NCI-H1105 (cell line): ENCODE measurements at places on chromosomes 2 and 18.

- no peak for DNase-seq
These were observed 14.7 kb upstream of the EPG5 start for GRCh38 chr18:45981821-45982220.

- DNase-seq, result peak; percentile 10
These were observed 255.9 kb downstream of the TXNL1 start for GRCh38 chr18:56382541-56382940.

DNA sequence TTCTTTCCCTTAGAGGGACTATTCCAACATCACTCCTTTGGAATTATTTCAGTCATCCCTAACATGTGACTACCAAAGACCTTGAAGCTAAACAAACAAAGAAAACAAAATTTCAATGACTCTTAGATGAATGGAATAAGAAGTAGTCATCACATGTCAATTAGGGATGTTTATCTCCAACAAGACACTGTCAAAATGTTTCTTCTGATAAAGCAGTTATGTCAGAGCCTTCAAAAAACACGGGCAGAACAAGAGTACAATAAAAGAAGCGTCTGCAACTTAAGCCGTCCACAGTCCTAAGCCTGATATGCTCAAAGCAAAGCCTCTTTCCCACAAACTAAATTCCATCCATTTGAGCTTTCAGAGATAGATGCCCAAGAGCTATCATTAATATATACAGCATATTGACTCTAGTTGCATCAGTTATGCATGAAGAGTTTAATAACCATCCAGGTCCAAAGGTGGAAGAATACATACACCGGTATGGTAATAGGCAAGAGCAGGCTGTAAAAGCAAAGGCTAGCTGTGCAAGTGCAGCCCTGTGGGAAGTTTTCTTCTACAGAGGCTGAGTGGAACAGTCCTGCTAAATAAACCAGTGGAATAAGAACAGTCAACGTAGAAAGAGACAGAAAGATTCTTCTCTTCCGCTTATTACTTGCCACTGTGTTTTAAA, 98.1 kb downstream of the ICA1L start:
- DNase-seq, result no peak

- DNase-seq, result no peak
These were observed 49.5 kb downstream of the IKZF2 start for GRCh38 chr2:213101692-213102460.

DNA sequence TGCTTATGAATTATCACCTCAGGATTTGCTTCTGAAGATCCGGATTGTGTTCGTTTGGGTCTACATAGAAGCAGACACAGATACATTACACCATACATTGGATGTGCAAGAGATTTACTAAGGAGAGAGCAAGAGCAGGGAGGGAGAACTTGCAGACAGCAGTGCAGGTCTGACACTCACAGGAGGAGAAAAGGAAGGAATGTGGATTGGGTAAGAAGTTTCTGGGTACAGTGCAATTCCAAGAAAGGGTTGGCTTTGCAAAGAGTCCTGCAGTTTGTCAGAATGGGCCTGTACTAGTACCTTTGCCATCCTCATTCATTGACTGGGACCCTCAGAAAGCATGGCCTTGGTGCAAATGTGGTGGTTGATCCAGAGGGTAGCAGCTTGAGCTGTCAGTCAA, 4.8 kb upstream of the THOC1 start:
- DNase-seq, result no peak

DNA sequence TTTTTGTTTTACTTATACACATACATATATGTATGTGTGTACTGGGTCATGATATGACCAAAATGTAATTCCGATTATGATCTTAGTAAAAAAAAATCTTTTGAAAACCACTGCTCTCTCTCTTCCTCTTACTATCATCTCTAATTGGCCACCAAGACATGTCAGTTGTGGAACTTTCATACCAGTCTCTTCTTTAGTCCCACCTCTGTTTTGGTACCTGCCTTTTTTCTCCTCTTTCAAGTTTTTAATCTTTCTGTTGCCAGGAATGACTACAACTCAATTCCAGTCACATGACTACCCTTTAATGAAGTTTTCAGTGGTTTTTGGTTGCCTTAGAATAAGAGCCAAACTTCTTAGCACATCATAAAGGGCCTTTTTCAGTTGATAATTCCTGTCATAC, 17.1 kb downstream of the RBM44 start:
- no peak for DNase-seq

DNA sequence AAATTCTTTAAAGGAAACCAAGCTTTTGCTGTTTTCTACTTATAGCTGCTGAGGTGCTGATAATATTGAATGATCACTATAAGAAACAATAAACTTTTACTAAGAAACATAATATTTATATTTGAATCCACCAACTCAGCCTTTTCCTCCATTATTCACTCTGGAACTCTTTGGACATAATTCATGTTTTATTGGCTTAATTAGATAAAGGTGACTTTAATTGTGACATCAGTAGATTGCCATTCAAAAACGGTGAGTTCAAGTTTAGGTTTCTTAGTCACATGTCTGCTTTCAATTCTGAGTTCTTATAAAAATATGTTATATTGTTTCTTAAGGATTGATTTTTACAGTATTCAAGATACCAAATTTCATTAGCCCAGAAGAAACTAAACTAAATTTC, 24.0 kb downstream of the CCDC85A start:
- DNase-seq, result no peak

GRCh38 chr2:157244691-157245090, 12.8 kb upstream of the GALNT5 start:
- no peak for DNase-seq

GRCh38 chr2:75155115-75155514, 44.2 kb downstream of the TACR1 start:
- no peak for DNase-seq

GRCh38 chr2:105103481-105103880, 65.6 kb downstream of the MRPS9 start:
- DNase-seq, result no peak

DNA sequence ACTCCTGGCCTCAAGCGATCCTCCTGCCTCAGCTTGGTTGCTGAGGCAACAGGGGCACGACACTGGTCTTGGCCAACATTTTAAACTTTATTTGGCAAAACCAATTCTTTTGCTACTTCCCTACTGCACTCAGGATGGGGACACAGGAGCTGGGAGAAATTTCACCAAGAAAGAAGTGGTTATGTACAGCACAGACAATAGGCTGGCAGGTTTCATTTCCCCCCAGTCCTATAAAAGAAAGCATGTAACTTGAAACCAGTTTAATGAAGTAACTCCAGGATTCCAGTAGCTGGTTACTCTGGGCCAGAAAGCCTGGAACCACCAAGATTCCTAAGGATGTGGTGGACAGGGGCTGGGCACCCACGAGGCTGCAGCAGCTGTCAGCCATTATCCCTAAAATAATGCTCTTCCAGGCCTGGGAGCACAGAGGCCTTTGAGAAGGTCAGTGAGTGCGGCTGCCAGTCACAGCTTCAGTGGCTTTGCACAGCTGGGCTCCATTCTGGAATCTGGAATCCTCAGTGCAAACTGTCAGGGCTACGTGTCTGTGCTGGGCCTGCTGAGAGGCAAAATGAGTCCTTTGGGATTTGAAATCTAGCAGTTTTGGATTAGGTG, 142.3 kb upstream of the ITGA6 start:
- no peak for DNase-seq

- no peak for DNase-seq
These were observed 178.8 kb upstream of the HS6ST1 start for GRCh38 chr2:128497461-128497860.

DNA sequence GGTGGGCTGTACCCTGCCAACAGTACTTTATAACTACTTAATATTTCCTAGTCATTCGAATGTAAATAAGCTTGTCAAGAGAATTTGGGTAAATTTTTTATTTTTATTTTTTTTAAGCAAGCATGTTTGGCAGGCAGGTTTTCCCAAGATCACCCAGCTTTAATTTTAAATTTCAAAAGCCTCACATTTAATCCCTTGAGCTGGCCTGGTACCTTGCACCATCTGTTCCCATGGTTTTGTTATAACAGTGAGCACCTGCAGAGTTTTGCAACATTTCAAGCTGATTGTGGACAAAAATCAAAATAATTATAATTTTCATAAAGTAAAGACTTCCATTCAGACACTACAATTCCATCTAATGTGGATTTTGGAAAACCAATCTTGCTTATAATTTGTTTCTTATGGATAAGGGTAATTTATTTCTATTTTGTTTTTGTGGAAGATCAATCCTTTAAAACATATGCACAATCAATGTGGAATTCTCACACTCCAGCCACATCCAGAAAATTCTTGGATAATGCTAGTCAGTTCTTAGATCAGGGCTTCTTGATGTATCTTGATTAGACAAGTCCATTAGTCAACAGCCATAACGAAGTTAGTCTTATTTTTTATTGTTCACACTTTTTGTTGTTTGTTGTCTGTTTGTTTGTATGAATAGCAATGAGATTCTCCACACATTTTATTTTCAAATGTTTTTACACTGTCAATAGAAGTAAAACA, 689.3 kb downstream of the NR4A2 start:
- no peak for DNase-seq

GRCh38 chr2:51420511-51420910, 388.6 kb upstream of the NRXN1 start:
- no peak for DNase-seq

DNA sequence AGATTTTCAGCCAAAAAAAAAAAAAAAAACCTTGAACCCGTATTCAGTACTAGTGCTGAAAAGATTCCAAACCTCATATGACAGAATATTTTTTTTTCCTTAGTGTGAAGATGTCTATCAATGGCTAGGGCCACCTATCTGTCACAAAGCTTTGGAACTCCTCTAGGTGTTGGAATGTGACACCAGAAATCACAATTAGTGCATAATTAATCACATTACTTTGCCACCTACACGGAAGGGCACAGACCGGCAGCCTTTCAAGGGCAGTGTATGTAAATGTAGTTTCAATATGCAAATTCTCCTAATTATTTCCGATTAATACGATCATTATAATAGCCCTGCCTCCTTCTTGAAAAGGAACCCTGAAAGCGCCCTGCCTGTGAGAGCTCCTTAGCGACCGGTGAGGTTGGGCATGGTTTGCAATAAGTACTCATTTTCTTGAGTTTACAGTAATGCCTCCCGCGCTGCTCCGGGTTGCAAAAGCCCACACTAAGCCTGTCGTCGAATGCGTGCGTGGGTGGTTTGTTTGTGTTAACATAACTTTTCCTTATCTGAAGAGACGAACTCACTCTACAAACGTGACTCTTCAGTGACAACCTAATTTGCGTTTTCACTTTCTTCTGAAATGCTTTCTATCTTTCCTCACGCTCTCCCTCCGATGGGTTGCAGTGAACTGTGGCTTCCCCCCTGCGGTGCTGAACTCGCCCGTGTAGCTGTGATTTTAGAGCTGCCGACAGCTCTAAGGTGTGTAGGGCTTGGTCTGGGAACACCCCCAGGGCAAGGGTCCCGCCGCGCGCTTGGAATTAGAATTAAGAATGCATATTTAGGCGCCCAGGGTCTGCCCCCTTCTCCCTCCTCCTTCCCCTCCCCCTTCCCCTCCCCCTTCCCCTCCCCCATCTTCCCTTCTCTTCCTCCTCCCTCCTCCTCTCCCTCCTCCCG, 765 bp upstream of the ID2 start:
- DNase-seq, result peak; percentile 75

GRCh38 chr2:105489168-105489878, 90.5 kb upstream of the FHL2 start:
- no peak for DNase-seq

- DNase-seq, result no peak
These were observed 72.5 kb downstream of the SH3BP4 start for GRCh38 chr2:235024191-235024860.

- DNase-seq, result no peak
These were observed 41.1 kb upstream of the GALNT5 start for GRCh38 chr2:157216286-157216965.

- no peak for DNase-seq
These were observed 10.0 kb upstream of the ZNF396 start for GRCh38 chr18:35387152-35387571.

DNA sequence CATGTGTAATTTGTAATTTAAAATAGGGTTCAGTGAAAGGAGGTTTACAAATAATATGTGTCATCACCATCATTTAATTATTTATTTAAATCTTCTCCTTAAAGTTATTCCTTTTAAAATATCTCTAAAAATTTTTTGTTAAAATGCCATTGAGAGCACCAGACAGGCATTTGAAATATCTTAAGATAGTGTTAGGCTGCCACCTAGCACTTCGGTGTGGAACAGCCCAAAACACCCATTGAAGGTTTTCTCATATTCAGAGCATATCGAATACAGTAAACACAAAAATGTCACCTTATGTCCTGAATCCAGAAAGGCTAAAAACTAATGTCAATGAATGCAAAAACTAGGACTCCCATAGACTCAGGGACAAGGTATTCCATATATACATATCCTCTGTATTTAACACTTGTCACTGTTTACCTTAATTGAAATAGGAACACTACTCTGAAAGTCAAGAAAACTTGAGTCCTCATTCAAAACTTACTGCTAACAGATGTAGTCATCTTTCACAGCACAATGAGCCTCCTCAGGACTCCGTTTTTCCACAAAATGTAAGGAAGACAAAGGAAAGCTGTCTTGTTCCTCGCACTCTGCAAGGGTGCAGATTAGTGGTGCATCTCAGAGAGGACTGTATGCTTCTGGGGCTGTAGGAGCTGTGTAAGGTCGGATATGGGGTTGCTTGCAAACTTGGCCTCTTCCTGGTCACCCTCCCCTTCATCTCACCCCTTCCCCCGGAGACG, 329.5 kb downstream of the PAX3 start:
- peak; percentile 26 for DNase-seq

- DNase-seq, result no peak
These were observed 11.3 kb downstream of the VPS54 start for GRCh38 chr2:64007924-64008323.

DNA sequence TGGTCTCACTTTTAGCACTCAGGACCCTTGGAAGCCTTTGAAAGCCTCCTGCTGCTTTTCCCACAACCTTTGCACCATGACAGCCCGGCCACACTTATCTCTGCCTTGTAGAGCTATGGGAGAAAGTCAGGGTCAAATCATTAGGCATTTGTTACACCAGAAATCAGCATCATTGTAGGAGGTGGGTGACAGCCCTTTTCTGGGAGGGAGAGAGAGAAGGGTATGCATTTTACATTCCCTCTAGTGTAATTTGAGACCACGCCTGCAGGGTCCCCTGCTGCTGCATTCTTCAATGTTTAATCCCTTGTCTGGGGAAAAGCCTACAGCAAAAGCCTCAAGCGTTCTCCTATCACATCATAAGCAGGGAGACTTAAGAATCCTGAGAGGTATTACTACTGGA, 766.8 kb upstream of the FAM98A start:
- no peak for DNase-seq

DNA sequence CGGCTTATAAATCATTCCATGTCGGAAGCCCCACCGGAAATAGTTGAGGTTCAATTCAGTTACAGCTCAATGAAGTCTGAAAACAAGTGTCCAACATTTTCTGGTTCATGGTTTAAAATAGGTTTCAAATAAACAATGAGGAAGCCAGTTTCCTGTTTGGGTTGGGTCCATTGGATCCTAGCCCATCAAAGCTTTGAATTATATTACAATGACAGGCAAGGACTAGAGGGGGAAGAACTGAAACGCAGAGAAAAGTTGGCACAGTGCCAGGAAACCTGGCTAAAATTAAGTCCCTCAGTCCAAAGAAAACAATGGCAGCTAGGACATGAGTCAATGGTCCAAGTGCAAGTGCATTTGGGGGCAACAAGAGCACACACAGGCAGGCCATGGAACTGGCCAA, 32.0 kb downstream of the SLC14A1 start:
- peak; percentile 37 for DNase-seq

GRCh38 chr2:41510108-41510507, 537.7 kb upstream of the PKDCC start:
- no peak for DNase-seq
